Stimulated activated CD4-positive, alpha-beta T cell treated with anti-CD3 and anti-CD28 coated beads, Interleukin-1b, Interleukin-23, amount 100 ng/mL, for 1 hour (primary cell): ENCODE measurements at places on chromosomes 6 and 20.

GRCh38 chr20:8766868-8767390 lies 302.0 kb upstream of the PLCB4 start:
- no peak for DNase-seq

DNA sequence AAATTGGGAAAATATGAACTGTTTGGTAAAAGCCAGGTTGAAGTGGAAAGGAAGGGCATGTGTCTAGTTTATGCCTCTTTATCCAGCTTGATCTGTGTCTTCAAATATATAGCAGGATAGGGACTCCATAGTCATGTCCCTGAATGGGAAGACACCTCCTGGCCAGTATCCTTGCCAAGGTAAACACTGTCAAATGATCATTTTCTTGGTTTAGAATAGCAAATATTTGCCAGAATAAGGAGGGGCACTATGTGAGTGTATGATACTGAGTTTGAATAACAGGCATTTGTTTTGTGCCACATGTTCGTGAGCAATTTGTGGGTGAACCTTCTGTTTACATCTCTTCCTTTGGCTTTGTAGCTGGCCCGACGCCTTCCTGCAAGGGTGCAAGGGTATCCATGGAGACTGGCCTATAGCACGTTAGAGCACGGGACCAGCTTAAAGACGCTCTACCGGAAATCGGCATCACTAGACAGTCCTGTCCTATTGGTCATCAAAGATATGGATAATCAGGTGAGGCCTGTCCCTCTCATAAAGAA lies 34.2 kb upstream of the HINT3 start:
- no peak for DNase-seq

- DNase-seq: no peak
Observed at GRCh38 chr6:170403451-170403850, 96.9 kb downstream of the FAM120B start.

- no peak for DNase-seq
Observed at GRCh38 chr6:34955442-34955841, 66.4 kb downstream of the ANKS1A start.

DNA sequence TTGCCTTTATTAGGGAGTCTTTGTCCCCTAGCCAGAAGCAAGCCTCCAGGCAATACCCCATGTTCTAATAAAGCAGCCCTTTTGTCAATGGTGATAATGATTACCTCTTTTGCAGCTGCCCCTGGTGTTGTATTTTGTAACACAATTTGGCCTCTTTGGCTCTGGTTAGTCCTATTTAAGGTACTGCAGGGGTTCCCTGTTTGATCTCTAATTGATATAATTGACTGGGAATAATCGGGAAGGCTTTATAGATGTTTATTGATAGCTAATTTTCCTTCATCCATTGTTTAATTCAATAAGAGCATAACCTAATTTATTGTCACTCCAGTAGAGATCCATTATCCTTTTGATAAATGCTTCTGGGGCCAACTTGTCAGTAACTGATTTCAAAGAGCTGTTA lies 537.2 kb downstream of the PKHD1 start:
- no peak for DNase-seq

DNA sequence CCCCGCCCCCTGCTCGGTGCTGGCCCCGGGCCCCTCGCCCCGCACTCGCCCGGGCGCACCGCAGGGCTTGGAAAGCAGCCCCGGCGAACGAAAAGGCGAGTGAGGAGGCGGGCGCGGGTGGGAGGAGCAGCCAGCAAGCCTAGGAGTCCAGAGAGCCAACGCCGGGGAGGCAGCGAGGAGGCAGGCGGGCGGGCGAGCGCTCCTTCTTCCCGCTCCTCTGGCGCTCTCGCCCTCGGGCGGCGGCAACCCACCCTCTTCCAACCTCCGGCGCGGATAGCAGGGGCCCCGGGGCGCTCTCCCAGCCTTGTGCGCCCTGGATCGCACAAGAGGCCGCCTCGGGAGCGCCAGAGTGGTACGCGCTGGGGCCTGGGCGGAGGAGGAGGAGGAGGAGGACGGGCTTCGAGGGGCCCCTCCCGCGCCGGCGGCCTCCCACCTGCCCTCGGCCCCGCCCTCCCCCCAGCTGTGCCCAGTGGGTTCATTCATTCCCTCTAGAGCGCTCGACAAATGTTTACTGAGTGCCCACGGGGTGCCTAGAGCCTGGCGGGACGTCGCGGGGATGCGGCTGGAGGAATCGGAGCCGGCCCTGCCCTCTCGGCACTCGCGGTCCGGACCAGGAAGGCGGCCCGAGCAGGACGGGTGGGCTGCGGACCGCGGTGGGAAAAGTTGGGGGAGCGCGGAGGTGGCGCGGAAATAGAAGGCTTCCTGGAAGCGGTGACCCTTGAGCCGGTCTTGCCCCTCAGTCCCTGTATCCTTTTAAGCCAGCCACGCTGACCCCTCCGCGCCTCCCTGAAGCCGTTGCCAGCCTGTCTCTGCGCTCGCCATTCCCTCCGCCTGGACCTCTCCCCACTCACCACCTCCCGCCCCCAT lies at the start of gene BMP7:
BMP7 (minus strand) TSS at position 351 of the 867 bp plus-strand sequence. CDS start 519 bp downstream, outside the sequence.
- no peak for DNase-seq

GRCh38 chr6:76706631-76707030 lies 634.2 kb upstream of the IMPG1 start:
- no peak for DNase-seq

GRCh38 chr6:37305841-37306425 lies 47.9 kb upstream of the RNF8 start:
- no peak for DNase-seq

DNA sequence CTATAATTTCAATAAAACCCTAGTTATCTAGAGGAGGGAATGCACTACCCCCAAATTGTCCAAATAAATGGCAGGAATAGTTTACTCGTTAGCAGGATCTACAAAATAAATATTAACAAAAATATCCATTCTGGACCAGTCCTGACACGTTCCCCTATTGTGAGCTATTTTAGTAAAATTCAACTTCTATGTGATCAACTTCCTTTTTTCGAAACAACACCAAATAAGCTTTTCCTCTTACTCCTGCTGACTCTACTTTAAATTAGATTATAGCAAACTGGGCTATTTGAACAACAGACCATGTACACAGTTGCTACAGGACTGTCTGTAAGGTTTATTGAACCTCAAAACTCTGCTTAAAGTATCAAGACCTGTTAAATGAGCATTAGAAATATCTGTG lies 154.3 kb downstream of the IPCEF1 start:
- DNase-seq: no peak

GRCh38 chr6:134657751-134658527 lies 292.0 kb downstream of the ALDH8A1 start:
- no peak for DNase-seq

DNA sequence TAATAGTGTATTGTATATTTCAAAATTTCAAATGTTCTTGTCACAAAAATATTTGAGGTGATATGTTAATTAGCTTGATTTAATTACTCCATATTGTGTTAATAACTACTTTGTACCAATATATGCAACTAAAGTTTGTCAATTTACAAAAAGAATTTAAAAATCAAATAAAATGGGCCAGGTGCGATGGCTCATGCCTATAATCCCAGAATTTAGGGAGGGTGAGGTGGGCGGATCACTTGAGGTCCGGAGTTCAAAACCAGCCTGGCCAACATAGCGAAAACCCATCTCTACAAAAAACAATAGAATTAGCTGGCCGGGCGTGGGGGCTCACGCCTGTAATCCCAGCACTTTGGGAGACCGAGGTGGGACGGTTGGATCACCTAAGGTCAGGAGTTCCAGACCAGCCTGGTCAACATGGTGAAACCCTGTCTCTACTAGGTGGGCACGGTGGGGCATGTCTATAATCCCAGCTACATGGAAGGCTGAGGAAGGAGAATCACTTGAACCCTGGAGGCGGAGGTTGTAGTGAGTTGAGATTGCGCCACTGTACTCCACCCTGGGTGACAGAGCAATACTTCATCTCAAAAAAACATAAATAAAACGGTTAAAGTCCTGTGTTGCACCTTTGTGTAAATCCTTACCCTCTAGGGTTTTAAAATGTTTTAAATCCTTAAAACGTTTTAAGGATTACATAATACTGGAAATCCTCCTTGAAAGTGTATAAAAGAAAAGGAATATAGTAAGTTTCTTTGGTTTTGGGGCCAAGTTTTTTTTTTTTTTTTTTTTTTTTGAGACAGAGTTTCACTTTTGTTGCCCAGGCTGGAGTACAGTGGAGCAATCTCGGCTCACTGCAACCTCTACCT lies 4.0 kb downstream of the HSPA1B start:
- DNase-seq: no peak

DNA sequence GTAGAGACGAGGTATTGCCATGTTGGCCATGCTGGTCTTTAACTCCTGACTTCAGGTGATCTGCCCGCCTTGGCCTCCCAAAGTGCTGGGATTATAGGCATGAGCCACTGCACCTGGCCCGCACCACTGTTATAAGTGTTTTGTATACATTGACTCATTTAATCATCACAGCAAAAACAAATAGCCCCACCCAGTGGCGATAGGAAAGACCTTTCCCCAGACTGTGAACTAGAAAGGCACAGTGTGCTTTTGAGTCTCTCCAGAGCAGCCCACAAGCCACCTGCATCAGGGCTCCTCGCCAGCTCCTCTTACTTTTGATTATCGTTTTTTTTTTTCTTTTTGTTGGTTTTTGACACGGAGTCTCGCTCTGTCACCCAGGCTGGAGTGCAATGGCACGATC lies 27.9 kb upstream of the ZFP64 start:
- DNase-seq: no peak

DNA sequence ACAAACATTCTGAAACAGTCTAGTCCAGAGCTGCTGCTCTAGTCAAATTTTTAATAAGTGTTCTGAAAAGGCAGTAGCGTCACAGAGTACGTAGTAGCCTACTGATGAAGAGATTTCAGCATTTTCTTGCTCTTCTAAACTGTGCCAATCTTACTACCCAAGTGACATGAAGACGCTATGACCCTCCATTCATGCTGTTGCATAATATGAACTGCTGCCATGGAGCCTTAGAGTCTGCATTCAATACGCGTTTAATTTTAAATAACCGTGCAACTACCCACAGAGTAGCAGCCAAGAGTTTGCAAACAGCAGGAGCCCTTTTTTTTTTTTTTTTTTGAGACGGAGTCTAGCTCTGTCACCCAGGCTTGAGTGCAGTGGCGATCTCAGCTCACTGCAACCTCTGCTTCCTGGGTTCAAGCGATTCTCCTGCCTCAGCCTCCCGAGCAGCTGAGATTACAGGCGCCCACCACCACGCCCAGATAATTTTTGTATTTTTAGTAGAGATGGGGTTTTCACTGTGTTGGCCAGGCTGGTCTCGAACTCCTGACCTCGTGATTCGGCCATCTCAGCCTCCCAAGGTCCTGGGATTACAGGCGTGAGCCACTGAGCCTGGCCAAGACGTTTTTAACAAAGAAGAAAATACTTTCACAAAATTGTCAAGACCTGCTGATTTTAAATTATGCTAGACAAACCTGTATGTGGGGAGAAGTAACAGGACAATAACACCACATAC lies 44.3 kb downstream of the EZR start:
- DNase-seq: no peak

GRCh38 chr6:83609248-83609647 lies 96.9 kb downstream of the PRSS35 start:
- DNase-seq: no peak

DNA sequence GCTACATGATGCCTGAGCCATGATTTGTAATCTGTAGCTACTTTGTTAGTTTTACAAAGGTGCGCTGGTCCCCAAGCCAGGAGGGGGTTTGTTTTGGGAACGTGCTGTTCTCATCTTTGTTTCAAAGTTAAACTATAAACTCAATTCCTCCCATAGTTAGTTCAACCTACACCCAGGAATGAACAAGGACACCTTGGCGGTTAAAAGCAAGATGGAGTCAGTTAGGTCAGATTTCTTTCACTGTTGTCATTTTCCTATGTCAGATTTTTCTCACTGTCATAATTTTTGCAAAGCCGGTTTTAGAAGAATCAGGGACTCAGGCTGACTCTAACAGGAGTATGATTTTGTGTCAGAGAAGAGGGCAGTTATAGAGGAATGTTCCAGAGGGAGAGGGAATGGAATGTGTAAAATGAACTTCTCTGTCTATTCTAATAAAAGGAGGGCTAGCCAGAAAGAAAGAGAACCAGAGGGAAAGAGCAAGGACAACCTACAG lies 2.3 kb upstream of the GMPR start:
- no peak for DNase-seq

DNA sequence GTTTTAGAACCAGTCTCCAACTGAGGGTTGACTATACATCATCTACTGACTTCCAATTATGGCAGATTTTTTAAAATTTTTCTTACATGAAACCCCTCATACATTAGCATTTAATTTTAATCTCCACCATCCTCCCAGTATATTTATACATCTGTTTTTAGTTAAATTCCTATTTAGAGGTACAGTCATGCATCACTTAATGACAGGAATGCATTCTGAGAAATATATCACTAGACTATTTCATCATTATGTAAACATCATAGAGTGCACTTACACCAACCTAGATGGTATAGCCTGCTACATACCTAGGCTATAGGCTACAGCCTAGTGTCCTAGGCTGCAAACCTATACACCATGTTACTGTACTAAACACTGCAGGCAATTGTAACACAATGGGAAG lies 316.7 kb upstream of the MARCKS start:
- no peak for DNase-seq

DNA sequence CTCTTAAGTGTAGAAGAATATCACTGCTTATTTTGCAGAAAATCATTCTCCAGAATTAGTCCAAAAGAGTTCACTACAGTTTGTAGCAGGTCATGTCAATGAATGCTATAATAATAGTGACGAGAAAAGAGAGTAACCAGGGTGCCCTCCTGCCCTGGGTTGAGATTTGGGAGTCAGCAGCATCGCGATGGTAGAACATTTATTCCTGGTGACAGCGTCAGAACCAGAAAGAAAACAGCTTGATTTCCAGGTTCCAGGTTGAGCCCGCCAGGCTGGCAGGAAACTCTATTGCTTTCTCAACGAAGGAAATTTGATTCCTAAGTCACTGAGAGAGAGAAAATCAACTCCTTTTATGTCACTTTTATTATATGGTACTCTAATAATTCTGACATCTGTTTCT lies 550.3 kb downstream of the QKI start:
- no peak for DNase-seq

GRCh38 chr20:11881449-11881848 lies 36.2 kb upstream of the BTBD3 start:
- DNase-seq: no peak

- DNase-seq: no peak
Observed at GRCh38 chr6:147099974-147100373, 104.2 kb upstream of the STXBP5 start.
